NCI-H748 treated with DMSO at 0.1 percent for 48 hours (cell line): ENCODE measurements at places on chromosomes 4 and X.

- DNase-seq, result no peak
Observed at GRCh38 chr4:163165217-163166017, 1.3 kb downstream of the NAF1 start.

DNA sequence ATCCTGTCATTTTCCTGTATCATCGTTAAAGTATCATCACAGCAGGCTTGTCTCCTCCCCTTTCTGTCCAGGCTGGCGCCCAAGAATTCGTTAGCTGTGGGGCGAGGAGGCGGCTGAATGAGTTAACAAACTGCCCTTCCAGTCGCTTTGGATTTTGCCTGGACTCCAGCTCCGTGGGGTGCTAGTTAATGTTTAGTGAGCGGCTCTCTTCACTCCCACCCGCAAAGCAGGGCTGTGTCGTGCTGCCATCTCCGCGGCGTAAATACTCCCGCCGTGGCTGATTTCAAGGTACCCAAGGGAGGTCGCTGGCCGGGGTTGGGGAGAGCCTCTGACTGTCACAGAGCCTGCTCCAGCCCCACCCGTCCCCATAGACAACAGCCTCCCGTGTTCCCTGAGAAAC, 44.9 kb upstream of the SPRY1 start:
- no peak for DNase-seq

DNA sequence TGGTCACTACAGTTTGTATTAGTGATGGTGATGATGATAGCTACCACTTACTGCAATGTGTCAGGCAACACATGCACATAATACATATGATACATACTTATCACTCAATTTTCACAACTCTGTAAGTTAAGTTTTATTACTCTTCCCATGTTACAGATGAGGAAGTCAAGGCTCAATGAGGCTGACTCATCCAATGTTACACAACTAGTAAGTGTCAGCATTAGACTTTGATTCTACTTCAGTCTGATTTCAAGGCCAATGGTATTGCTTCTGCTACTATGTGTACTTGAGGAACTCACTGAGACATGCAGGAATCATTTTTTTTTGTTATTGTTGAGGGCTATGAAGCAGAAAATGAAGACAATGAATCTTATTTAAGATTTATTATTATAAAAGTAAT, 96.4 kb upstream of the TRPC5OS start:
- DNase-seq, result no peak

DNA sequence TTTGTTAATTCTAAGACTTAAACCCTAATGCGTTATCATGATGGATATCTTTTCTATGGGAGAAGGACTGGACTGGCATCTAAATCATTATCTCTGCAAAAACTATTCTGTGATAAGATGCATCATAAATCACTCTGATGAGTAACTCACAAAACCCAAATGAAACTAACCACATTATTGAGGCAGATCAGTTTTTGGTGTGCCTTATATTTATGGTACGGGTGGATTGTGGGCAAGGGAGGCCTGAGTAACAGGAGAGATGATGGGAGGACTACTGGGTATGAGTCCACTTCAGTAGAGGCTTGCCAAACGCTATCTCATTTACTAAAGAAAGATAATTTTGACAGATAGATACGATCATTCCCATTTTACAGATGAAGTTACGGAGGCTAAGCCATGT, 66.4 kb upstream of the GUCY1A1 start:
- DNase-seq, result no peak

GRCh38 chr4:25970691-25971432, 56.8 kb downstream of the SMIM20 start:
- no peak for DNase-seq

DNA sequence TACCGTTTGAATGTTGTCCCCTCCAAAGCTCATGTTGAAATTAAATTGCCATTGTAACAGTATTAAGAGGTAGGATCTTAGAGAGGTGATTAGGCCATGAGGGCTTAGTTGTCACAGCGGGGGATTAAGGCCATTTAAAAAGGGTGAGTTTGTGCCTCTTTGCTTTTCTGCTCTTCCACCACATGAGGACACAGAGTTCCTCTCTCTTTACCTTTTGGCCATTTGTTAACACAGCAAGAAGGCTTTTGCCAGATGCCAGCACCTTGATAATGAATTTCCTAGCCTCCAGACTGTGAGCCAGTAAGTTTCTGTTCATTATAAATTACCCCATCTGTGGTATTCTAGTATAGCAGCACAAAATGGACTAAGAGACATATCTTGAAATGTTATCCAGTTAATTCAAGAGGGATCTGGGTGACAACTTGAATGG, 7.8 kb upstream of the HERC3 start:
- no peak for DNase-seq

- no peak for DNase-seq
Observed at GRCh38 chrX:148501386-148502066, 1.1 kb downstream of the AFF2 start.

- DNase-seq, result no peak
Observed at GRCh38 chrX:115583496-115584004, 22.6 kb downstream of the PLS3 start.

DNA sequence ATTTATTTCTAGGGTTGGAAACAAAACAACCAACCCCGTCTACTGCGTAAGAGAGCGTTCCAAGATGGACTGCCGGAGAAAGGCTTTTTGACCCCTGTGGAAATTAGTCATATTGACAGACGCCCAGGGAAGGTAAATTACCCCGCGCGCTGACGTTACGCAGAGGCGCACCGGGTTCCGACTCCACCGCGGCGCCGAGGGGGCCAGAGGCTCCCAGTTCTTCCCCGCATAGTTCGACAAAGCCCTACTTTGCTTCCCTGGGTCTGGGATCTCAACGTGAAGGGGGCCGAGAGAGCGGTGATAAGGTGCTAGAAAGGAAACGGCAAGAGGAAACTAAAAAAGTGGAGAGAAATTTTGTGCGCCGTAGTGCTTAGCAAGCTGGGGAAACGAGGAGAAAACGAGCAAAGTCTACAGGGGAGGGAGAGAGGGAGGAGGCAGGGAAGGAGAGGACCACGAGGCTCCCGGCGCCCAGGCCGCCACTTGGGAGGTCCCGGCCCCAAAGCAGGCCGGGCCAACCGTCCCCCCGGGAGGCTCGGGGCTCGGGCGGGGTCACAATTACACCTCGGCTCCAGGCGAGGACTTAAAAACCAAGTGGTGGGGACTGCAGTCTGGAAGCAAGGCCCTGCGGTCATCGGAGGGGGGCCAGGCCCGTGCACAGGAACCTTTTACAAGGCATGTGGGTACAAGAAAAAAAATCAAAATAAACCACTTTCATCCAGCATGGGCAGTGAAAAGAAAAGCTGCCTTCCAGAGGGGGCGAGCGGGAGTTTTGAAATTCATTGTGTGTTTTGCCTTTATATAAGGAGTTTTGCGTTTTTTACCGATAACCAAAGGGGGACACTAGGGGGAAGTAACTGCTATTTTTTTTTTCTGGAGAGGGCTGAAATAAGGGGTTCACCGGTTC, 13.2 kb downstream of the HAND2 start:
- no peak for DNase-seq

- no peak for DNase-seq
Observed at GRCh38 chr4:146329050-146329716, 114.8 kb downstream of the REELD1 start.

GRCh38 chr4:177699365-177700213, 257.4 kb upstream of the AGA start:
- no peak for DNase-seq

DNA sequence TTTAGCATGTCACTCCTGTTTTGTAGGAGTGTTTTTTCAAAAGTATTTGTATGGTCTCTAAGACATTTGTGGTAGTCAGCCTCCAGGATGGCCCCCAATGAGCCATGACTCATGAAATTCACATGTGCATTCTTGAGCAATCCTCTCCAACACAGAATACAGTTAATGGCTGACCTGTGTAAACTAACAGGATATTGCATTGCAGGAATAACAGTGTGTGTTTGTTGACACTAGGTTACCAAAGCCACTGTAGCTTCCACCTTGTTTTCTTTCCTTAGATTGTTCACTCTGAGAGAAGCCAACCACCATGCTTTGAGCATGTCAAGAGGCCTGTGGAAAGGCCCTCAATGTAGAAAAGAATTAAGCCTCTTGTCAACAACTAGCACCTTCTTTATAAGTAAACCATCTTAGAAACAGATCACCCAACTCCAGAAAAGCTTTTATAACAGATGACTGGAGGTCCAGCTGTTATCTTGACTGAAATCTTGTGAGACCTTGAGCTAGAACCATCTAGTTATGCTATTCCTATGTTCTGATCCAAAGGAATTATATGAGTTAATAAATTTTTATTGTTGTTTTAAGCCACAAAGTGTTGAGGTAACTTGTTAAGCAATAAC, 28.5 kb downstream of the TBCK start:
- DNase-seq, result no peak

DNA sequence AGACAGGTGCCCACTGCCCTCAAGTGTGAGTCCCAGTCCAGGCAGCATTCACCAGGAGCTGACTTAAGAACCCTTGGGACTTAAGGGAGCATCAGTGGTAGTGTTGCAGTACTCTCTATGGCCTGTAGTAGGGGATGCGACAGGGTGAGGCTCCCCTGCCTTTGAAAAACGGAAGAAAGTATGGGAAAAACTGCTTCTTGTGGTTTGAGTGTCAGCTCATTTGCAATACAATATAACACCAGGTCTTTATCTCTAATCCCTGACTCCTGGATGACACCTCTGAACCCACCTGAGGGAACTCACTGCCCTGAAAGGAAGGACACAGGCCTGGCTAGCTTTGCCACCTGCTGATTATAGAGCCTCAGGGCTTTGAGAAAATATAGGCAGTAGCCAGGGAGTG, 176.0 kb downstream of the SMARCA1 start:
- no peak for DNase-seq

- DNase-seq, result no peak
Observed at GRCh38 chr4:2799971-2800690, 7.2 kb downstream of the SH3BP2 start.
